ENCODE measurements at places on chromosomes 4 and X.

DNA sequence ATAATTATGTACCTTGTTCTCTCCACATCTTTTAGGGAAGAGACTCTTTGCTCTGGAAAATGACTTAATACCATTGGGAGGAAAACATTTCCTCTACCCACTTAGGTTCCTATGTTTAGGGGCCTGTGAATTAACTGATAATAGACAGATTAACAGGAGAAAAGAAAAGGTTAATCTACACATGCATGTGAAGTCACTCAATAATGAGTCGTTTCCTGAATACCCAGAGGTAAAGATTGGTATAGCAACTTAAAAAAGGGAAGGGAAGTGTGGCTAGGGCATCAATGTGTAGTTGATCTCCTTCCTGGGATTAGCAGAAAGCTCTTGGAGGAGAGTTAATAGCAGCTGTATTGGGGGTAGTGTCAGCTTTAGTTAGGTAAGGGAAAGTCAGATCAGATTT lies 419.5 kb upstream of the ATOH1 start:
- DNase-seq, result no peak

- no peak for DNase-seq
Measured at GRCh38 chr4:136650541-136651277, 881.6 kb downstream of the PCDH18 start.

GRCh38 chr4:94127707-94128328 lies 79.8 kb upstream of the SMARCAD1 start:
- peak; percentile 14 for DNase-seq

GRCh38 chr4:36316607-36317006 lies 35.2 kb downstream of the DTHD1 start:
- DNase-seq, result no peak

DNA sequence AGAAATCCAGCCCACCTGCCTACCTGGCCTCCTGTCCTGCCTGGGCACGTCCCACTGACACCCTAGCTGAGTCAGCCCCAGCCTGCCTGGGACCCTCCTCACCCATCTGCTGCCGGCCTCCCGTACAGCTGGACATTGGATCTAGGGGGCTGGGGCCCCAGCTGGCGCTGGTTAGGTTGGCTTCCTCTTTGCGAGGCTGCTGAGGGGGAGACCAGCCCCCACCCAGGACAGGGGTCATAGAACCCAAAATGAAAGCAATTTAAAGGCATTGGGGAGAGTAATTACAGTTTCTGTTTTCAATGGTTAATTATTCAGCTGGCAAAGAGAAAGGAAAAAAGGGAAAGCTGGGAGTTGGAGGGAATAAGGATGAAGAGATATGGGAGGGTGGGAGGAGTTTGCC lies 15.8 kb downstream of the EFNB1 start:
- DNase-seq, result no peak

DNA sequence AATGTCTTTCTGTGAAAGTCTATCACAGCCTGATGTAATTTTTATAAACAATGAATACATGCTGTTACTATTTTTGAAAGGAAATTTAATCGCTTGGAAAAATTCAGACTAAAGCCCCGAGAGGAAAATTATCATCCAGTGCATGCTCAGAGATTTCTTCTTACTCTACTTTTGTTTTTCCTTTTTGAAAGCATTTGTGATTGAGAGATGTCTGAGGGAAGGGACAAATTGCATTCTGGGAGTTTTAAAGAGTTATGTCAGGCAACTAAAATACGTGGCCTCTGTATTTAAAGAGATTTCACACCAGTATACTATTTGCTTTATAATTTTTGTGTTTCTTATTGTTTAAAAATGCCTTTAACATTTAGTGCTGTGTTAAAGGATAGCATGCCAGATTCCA lies 1.4 kb upstream of the ZFX start:
- no peak for DNase-seq

GRCh38 chr4:73770917-73771316 lies 30.5 kb downstream of the CXCL8 start:
- no peak for DNase-seq

- DNase-seq, result no peak
Measured at GRCh38 chr4:100695039-100695654, 177.3 kb upstream of the EMCN start.

- DNase-seq, result no peak
Measured at GRCh38 chr4:2340272-2341061, 78.0 kb downstream of the ZFYVE28 start.

- DNase-seq, result no peak
Measured at GRCh38 chr4:135548711-135549110, 1347.1 kb upstream of the PABPC4L start.

DNA sequence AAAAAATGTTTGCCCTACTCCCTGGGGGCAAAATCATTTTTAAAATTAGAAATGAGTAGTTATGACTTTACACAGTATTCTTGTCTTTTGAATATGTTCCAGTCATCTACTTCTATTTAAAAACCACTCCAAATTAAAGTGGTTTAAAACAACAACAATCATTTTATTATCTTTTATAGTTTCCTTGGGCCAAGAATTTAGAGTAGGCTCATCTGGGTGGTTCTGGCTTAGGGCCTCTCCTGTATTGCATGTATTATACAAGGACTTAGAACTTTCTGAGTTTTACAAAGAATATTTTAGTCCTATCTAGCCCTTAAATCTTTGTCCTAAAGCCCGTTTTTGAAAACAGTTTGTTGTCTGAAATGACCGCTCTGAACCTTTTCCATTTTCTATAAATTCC lies 132.5 kb upstream of the INTU start:
- DNase-seq, result no peak

DNA sequence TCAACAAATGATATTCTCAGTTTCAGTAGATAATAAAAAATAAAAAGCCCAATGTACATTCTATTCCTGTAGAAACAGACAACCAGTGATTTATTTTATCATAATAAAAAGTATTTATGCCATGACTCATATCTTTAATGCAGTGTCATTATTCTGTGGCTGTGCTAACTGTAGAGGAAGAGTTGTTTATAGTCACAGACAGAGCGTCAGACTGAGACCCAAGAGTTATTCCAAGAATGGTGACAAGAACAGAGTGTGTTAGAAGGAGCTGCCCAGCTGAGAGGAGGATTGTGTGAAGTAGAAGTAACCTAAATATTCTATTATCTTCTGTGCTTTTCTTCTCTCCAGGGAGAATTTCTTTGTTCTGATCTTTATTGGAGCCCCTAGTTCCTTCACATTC lies 210.7 kb downstream of the PPP1R2C start:
- no peak for DNase-seq

DNA sequence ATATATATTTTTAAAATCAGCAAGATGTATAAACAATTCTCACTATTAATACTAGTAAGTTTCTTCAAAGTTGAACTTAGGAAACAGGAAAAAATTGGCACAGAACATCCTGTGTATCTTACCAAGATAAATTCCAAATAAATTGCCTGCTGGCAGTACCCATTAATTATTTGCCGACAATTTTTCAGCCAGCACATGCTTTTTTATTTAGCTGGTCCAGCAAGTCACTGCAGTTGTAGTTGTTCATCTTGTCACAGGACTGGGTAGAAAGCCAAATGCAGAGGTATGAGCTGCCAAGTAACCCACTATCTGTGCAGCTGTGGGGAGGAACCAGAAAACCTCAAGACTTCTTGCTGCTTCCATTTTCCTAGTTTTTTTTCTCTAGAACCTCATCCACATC lies 113.4 kb downstream of the PACRGL start:
- no peak for DNase-seq

DNA sequence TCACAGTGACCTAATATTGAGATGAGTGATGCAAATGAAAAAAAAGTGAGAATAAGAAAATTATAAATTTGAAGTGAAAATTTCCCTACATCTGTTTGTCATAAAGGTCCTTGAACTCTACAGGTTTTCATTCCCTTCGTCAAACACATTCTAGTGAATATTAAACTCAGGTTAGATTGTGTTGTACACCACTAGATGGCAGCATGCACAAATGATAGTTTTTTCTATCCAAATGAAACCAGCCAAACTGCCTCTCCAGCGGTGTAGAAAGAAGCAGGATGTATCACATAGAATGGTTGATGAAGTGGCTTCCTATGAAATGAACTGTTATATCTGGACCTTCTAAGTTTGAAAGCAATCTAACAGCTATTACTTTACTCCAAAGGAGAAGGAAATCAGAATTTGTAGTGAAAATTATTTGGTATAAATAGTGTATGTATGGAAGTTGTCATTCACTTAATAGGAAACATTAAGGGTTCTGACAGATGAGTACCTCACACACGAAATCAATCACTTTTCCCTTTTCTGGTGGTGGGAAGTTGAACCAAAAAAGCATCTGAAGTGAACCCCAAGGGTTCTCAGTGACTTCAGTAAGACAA lies 382.7 kb downstream of the UNC5C start:
- DNase-seq, result peak; percentile 29

GRCh38 chrX:72125331-72126047 lies 6.2 kb downstream of the RTL5 start:
- DNase-seq, result no peak

DNA sequence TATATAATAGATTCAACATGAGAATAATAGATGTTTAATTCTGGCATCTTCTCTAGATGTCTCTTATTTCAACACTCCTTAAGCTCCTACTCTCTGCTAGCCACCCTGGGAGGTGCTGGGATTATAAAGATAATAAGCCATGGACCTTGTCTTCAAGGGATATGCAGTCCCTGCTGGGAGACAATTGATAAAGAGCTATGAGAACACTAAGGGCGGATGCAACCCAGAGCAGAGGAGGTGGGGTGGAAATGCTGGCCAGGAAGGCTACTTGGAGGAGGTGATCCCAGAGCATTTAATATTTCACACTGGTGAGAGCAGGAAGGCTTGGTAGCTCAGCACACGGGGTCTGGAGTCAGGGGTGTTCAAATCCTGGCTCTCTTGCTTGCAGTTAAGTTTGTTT lies 18.3 kb upstream of the PGRMC2 start:
- no peak for DNase-seq

DNA sequence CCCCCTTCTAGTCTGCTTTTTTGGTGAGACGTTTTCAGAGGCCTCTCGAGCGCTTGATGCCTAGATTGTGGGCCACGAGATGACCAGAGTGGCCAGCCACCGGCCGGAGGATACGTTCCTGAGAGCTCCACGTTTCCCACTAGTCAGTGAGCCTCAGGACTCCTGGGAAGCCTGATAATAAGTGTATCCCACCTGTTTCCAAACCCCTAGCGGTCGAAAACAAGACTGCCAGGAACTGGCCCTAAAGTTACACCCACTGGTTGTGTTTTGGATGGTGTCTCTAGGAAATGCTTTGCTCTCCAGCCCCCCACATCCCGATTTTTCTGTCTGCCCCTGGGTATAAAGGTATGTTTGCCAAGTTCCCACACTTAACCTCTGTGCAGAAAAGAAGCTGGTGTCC lies 4.6 kb upstream of the RS1 start:
- DNase-seq, result no peak

- DNase-seq, result no peak
Measured at GRCh38 chr4:145879598-145879997, 59.0 kb downstream of the ZNF827 start.

DNA sequence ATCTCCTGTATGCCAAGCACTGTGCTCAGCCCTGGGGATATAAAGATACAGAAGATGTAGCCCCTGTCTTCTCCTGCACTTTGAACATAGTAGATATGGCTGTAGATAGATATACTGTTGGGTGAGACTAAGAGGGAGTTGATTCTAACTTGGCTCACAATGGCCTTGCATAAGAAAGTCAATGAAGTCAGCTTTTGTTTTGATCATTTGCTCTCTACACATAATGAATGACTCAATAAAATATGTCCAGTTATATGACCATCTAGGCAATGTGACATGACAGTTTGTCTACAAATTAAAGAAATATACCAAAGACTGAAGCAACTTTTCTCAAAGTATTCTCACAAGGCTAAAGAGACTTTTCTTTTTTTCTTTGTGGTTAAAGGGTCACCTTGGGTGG lies 147.6 kb upstream of the DIPK2B start:
- no peak for DNase-seq

GRCh38 chrX:7147413-7147977 lies at the start of gene STS:
Gene STS (plus strand): TSS chrX:7147712. CDS start chrX:7253200, 105,488 bp downstream.
- no peak for DNase-seq
